ENCODE measurements at places on chromosomes 1 and 21.

DNA sequence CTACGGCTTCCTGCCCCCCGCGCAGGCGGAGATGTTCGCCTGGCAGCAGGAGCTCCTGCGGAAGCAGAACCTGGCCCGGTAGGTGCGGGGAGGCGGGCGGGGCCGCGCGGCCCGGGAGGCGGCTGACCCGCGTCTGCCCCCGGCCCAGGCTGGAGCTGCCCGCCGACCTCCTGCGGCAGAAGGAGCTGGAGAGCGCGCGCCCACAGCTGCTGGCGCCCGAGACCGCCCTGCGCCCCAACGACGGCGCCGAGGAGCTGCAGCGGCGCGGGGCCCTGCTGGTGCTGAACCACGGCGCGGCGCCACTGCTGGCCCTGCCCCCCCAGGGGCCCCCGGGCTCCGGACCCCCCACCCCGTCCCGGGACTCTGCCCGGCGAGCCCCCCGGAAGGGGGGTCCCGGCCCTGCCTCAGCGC, 16.6 kb downstream of the NOC2L start:
- DNase-seq: no peak

GRCh38 chr1:13881385-13882088, 181.5 kb downstream of the PRDM2 start:
- DNase-seq: no peak

GRCh38 chr1:202143011-202143767, 1.3 kb downstream of the ARL8A start:
- DNase-seq: no peak

DNA sequence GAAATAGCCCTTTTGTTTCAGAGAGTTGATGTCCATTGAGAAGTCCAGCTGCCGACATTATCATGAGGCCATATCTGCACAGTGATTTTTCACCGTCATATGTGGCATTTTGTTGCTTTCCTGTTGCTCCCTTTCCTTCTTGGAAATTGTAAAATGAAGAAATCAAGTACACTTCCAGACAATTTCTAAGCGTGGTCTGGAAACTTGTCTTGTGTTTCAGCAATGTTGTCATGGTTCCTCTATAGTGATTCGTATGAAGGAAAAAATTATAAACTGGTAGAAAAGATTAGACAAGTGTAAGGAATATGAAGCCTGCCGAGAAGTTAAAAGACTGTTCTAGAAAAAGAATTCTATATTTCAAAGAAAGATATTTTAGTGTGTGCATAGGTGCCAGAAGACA, 17.7 kb downstream of the NTNG1 start:
- DNase-seq: no peak

DNA sequence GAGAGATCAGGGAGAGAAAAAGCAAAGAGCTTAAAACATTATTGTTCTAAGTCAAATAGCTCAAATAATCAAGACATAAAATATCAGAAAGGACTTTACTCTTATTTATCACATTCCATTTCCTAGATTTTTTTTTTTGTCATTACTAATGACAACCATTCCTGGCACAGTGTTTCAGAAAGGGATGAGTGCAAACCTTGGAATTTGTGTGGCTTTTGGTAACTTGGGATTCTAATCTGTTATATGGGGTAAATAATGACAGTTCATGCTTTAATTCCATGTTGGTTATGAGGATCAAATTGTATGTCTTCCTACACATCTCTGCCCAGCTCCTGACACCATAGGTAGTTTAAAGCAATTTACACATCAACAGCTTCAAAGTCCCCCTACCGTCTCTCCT, 358.4 kb upstream of the ADGRL4 start:
- no peak for DNase-seq

- no peak for DNase-seq
Observed at GRCh38 chr1:218454700-218455282, 109.7 kb downstream of the TGFB2 start.

DNA sequence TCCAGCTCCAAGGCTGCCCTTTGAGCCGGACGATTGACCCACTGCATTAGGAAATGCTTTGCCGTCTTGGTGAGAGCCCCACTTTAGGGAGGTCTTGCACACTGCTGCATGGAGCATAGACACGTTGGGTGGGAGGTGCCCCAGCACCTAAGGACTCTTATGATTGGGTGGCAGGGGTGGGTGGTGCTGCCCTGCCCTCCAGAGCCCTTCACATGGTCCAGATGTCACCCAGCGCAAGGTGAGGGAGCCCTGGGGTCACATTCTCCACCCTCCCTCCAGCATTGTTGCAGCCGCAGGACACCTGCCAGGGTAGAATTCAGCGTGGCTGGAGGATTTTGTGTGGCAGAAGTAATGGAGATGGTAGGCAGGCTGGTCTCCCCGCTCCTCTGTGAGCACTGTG, 137.4 kb upstream of the COL6A1 start:
- DNase-seq: no peak

DNA sequence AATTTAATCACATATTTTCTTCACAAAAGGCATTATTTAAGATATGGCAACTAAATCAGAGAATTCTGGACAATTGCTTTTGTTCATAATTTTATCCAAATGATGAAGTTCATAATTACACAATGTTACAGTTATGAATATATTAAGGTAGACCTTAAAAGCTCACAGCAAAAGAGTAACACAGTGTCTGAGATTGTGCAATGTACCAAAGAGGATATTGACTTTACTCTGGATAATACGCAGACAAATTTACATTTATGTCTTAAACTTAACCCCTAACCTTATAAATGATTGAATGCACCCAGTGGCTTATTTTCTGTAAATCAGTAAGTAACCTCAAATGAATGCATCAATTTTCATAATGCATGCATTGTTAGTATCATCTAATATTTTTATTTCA, 216.2 kb upstream of the SAMSN1 start:
- DNase-seq: no peak

GRCh38 chr1:221303623-221304022, 424.4 kb downstream of the HLX start:
- DNase-seq: no peak

DNA sequence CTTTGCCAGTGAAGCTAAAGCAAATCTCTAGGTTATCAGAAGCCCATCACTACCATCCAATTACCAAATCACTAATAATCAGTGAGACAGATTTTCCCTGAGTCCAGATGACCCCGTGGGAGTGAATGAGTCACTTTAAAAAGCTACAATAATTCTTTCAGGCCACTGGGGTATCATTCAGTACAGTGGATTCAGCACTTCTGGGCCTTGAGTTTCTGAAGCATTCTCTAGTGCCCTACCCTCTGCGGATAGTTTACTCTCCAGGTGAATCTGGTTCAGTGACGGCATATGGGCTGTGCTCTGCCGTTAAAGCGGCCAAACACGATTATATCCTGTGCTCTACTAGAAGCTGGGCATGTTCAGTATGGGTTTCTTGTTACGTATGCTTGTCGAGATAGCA, 26.1 kb downstream of the NR5A2 start:
- no peak for DNase-seq

- DNase-seq: no peak
Observed at GRCh38 chr1:184608990-184609389, 145.7 kb downstream of the EDEM3 start.

GRCh38 chr1:63592536-63593302, 492 bp upstream of the PGM1 start:
- DNase-seq: no peak

GRCh38 chr1:170146720-170147263, 1.0 kb downstream of the NTMT2 start:
- DNase-seq: peak; percentile 37

DNA sequence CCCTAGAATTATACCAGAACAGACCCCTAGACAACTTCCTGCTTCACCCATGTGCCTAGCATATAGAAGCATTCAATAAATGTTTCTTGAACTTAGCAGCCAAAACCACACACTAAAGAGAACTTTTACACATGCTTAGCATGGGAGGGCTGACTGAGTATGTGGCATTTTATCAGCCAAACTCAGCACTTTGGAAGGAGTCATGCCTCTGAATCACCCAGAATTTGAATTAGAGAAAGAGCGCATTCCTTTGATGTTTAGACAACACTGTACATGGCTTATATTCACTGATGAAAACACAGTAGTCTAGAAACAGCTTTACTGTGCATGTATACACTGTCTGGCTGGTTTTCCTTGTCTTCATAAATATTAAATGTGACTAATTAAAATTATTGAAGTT, 26.1 kb downstream of the SPAG17 start:
- DNase-seq: no peak

DNA sequence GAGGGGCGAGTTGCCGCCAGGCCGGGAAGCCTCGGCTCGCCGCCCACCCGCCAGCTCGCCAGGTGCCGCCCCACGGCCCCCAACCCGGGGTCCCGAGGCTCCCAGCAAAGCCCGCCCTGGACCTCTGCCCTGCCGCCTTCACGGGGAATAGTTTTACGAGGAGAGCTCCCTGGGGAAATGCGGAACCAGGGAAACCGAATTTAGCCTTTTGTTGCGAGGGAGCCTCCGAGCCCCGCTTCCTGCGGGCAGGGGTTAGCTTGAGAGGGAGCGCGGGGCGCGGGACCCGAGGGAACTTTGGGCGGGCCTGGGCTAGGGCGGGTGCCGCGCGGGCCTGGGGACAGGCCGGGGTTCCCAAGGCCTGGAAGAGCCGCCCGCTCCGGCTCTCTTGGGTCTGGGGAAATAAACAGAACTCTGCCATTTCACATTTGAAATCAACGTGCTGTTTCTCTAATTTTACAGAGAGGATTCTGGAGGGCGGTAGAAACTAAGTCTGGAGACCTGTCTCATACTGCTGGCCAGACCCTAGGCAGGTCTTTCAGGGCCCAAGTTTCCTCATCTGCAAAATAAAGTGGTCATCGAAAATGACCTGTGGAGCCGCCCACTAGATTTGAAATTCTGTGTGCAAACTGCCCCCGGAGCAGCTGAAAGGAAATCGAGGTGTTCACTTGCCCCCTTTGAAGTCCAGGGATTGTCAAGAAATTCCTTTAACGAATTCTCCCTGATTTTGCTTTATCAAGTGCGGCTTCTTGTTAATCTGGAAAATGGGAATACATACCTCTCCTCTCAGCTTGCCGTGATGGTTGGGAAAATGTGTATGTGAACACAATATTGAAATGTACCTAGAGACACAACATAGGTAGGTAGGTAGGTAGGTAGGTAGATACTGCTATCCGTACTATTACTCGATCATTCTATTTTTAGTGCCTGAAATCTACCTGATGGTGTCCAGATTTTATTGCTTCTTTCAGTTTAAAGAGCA, 749 bp upstream of the GLUL start:
- DNase-seq: peak; percentile 91

DNA sequence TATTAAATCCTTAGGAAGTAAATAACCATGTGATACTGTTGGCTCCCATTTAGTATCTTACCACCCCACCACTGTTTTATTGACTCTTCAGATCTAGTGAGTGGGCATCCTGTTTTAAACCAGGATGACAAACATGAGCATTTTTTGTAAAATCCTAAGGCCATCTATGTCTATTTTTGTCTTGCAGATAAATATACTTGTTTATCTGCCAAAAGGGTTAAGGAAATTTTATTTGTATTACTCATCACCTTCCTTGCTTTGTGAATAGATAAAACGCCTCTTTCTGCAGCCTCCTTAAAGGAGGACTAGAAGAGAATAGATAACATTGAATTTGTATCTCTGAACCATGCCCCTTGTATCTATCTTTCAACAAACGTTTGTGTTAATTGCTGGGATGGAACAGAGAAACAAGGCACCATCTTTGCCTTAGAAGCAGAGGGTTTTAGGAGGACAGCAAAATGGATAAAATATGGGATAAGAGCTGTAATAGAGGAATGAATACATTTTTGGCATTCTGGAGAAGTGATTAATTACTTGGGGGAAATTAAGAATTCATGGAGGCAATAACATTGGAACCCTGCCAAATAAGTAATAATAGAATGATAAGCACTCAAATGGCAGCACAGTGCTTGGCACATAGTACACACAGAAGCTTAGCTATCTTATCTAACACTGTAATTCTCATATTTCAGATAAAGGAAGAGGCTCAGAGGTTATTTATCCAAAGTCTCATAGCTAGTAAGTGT, 14.7 kb downstream of the YTHDF2 start:
- DNase-seq: no peak

- DNase-seq: peak; percentile 15
Observed at GRCh38 chr1:208820580-208821212, 576.5 kb upstream of the PLXNA2 start.

DNA sequence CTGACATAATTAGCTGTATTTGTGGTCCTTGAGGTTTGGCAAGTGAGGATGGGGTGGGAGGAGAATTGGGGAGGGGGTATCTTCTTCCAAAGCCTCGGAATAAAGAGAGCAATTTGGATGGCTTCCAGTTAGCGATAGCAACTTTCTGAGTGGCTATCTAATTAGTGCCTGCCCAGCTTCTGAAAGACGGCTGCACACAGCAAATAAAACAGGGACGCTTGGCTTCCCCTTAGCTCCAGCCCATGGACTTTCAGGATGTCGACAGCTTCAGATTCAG, 31.1 kb downstream of the KLHDC7A start:
- peak; percentile 92 for DNase-seq

All from NCI-H1092 treated with DMSO at 0.1 percent for 48 hours (cell line).